Activated CD8-positive, alpha-beta memory T cell treated with anti-CD3 and anti-CD28 coated beads for 24 hours (primary cell): ENCODE measurements at places on chromosomes 6 and 20.

DNA sequence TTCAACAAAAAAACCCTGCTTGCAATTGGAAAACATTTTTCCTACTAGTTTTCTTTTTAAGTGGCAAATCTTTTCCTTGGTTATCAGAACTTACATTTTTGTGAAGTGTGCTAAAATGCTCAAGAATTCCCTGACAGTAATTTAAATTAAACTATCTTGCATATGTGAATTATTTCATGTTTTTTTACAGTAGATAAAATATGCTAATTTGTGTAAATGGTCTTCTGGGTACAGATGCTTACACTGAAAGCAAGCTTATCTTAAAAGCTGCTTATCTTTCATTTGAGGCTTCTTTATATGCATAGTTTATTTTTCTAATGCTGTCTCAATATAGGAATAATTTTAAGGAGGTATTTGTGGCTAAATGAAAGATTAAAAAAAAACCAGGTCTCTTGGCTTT is 403.0 kb upstream of the FLRT3 start:
- DNase-seq: no peak

- no peak for DNase-seq
Observed at GRCh38 chr20:38169636-38170193, 4.6 kb upstream of the TGM2 start.

- DNase-seq: no peak
Observed at GRCh38 chr6:134419716-134420115, 101.8 kb upstream of the SGK1 start.

- no peak for DNase-seq
Observed at GRCh38 chr20:23683281-23683680, 5.6 kb downstream of the CST4 start.

DNA sequence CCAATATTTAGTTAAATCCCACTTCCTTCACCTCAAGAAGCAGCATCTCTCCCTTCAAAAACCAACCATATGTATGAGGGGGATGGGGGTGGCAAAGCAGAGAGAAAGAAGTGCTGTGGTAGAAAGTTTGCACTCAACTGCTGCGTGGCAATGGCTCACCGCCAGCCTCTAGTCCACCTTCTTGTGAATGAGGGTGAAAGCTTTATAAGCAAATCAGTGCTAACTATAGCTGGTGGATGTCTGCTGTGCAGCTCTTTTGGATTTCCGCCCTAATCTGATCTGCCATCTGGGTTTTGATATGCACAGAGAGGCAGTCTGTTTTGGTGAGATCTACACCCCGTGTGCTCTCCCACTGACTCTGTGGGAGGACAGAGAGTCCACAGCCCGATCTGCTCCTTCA is 281.2 kb upstream of the SUPT3H start:
- no peak for DNase-seq

DNA sequence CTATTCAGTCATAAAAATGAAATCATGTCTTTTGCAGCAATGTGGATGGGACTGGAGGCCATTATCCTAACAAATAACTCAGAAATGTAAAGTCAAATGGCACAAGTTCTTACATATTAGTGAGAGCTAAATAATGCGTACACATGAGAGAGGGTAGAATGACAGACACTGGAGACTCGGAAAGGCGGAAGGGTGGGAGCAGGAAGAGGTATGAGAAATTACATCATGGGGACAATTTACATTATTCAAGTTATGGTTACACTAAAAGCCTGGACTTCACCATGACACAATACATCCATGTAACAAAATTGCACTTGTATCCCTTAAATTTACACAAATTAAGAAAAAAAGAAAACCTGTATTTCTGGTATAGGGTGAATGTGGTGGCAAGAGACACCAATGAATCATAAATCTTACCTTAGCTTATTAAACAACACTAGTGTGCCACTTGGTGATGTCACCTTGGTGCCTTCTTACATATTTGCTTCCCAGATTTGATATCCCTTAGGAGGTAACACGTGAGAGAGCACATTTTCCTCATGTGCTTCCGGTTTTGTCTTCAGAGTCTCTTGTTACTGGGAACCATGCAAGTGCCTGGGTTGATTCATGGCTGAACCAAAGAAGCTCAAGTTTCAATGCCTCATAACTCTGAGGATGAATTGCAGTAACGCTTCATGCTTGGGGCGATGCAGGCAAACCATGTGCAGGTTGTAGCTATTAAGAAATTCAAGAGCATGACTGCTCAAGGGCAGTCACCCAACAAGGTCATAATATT is 84.6 kb downstream of the DCDC2 start:
- no peak for DNase-seq

- no peak for DNase-seq
Observed at GRCh38 chr20:3679749-3680700, 1.8 kb downstream of the ADAM33 start.

DNA sequence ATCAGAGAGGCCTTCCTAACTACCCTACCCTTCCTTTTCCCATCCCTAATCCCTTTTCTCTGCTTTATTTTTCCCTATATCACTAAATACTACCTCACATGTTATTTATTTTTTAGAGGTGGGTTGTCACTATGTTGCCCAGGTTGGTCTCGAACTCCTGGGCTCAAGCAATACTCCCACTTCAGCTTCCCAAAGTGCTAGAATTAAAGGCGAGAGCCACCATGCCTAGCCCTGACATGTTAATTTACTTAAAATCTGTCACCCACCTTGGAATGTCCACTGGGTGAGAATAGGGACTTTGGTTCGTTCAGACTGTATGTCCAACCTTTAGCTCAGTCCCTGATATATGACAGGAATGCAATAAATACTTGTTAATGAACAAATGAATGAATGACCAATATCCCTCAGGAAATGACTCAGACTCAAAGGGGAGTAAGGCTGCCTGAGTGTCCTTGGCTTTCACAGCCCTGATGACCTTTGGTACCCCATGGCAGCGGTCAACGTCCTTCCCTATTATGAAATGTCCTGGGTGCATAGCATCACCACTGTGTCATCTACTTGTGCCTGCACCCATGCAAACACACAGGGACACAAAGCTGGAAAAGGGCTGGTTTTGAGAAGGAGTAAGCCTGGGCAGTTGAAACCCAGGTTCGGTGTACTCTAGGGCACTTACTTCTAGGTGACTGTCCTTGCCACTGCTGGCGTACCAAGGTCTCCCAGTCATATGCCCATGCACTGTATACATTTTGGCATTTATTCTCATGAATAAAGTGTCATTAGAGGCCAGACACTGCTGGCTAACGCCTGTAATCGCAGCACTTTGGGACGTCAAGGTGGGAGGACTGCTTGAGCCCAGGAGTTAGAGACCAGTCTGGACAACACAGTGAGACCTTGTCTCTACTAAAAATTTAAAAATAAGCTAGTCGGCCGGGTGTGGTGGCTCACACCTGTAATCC is 26.5 kb downstream of the BCL2L1 start:
- no peak for DNase-seq

DNA sequence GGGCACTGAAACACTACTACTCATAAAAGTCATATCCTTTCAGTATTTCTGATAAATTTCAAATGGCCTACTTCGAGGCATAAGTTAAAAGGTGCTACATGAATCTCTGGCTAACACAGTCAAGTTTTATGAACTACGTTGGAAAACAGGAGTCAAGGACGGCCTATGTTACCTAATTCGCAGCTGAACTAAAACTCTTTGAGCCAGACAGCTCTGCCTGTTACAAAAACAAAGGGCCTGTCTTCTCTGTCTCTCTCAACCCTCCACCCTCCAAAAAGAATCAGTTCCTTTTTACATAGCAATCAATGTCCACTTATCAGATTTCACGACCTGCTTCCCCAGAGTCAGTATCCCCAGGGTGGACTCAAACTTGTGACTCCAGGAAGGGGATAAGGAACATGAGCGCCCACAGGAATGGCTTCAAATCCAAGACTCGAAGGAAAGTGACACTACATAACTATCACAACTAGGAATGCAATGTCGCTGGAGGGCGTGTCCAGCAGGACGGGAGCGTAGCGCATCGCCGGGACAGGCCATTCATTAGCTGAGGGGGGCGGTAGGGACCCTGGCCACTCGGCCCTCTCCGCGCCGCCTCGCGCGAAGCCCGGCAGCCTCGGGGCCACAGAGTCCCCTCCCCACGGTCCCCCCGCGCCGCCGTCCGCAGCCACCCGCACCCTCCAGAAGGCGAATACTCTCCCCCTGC is 591 bp downstream of the IBTK start:
- DNase-seq: no peak

- DNase-seq: no peak
Observed at GRCh38 chr20:31785089-31785488, 34.1 kb upstream of the MYLK2 start.

- peak; percentile 96 for DNase-seq
Observed at GRCh38 chr6:37051138-37052026, 45.9 kb downstream of the FGD2 start.

- DNase-seq: no peak
Observed at GRCh38 chr20:51424270-51425117, 118.0 kb downstream of the NFATC2 start.

DNA sequence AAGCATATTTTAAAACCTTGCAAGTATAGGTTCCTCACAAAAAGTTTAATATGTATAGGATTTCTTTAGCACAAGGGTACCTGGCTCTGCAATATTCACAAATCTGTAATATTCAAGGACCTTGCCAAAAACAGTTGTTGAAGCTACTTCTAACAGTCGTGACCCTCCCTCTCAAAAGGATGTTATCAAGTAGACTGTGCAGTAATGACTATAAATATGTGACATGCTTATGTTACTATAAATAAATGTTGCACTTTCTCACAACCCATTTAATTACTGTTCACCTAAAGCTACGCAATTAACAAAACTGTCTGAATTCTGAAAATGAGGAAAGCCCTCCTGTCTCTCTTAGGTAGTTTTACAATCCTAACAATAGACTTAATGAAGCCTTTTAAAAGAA is 41.8 kb downstream of the FYN start:
- no peak for DNase-seq

GRCh38 chr6:71034563-71035345 is 77.9 kb upstream of the B3GAT2 start:
- DNase-seq: no peak

DNA sequence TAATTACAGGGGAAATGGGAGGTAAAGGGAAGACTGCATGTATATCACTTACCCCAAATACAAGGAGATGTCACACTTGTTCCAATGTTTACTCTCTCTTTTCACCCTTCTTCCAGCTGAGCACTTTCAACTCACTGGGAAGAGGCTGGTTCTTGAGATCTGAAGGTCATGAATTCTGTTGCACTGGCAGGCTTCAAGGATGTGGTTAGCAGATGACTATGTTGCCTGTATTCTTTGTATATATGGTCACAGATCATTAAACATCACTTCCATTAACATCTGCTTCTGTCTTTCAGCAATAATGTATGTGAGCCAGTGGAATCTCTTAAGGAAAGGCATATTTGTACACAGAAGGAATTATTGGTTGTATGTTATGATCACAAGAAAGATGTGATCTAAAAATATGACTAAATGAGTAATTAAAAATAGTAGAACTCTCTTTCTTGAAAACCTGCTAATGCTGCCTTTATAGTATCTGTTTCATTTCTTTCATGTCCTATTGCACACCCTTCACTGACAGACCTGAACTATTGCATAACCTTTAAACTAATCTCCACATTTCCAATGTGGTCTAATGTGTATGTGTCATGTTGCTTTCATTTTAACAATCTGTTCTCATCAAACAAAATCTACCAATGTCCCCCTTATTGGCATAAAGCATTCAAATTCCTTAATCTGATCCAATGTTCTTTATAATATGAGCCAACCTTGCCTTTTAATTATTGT is 131.4 kb upstream of the EPHA7 start:
- DNase-seq: no peak

DNA sequence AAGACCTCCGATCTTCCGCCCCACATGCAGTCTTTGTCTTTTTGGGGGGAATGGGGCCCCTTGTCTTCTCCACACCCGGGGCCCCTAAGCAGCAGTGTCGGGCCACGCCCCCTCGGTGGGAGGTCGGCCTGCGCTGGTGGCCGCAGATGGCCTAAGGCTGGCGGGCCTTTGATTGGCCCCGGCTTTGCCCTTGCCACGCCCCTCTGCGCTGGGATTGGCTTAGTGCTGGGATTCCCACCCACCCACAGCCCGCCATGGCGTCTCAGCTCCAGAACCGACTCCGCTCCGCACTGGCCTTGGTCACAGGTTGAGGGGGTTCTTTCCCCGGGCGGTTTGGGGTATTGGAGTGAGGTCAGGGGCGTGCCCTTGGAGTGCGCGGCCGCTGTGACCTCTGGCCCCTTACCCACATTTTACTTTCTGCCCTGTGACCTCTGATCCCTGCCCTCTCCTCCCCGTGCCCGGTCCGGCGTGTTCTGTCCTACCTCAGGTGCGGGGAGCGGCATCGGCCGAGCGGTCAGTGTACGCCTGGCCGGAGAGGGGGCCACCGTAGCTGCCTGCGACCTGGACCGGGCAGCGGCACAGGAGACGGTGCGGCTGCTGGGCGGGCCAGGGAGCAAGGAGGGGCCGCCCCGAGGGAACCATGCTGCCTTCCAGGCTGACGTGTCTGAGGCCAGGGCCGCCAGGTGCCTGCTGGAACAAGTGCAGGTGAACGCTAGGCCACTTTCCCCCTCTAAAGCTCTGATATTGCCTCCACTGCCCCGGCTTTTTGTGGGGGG is at the start of gene HSD17B8:
TSS of gene HSD17B8 (plus strand) at position 241 of the 776 bp plus-strand sequence. CDS start at position 255, 14 bp downstream.
- peak; percentile 96 for DNase-seq

DNA sequence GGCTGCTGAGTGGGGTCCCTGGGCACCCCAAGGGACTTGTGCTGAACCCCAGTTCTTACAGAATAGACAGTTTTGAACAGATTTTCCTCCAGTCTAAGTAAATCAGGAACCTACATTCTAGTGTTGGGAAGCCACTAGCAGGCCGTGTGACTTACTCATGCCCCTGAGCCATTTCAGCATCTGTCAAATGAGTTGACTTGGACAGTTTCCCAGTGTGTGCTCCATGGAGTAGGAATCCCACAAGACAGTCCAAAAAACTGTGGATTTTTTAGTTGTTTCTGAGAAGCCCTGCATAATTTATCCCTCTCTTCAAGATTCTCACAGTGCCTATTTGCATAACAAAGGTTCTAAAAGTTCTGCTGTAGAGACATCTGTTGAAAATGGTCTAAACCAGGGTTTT is 2.1 kb downstream of the GABRR2 start:
- DNase-seq: no peak

DNA sequence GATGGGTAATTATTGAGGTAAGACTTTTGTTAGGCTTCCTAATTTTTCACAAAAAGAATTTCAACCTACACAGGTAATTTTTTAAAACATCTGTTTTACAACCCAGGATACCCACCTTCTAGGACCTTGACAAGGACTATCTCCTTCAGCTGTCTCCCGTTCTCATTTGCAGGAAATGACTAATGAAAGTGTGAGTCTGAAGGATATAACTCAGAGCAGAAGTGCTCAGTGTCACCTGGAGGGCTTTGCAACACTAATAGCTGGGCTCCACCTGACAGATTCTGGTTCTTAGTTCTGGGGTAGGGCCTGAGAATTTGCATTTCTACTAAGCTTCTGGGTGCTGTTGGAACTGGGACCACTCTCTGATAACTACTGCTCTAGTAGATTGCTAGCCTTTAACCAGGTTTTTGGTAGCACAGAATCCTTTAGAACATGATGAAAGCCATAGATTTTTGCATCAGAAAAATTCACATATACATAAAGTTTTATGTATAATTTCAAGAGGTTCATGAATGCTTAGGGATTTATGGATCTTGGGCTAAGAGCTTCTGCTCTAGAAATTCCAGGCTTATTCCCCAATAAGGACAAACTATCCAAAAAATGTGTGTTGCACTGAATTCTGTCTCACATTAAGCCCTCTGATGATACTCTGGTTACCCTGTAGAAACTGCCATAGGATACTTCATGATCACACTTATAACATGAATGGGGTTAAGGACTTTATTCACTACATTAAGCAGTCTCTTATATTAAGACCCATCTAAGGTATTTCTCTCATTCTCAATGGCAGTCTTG is 30.3 kb downstream of the AK9 start:
- DNase-seq: no peak

GRCh38 chr6:116531675-116532570 is 13.6 kb downstream of the TRAPPC3L start:
- peak; percentile 71 for DNase-seq

- peak; percentile 82 for DNase-seq
Observed at GRCh38 chr6:30411515-30412207, 66.7 kb downstream of the RPP21 start.
